Stimulated activated CD8-positive, alpha-beta memory T cell treated with anti-CD3 and anti-CD28 coated beads, Interleukin-7, amount 100 ng/mL, for 4 hours (primary cell): ENCODE measurements at places on chromosomes 5 and 9.

DNA sequence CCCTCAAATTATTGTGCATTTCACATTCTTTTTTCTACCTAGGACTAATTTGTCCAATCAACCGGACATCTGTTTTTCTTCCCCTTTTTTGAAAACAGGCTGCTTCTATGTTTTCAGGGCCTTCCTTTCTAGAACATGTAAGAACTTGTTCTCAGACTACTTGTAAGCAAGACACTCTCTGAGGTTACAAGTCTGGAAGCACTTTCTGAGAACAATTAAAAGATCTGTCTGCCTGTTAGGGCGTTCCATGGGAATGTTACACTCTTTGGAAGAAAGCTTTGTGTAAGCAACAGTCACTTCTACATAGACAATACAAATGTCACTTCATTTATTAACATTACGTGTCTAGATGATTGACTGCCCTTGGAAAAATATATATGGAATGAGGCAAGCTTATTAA lies 50.9 kb upstream of the HSPB3 start:
- no peak for DNase-seq

GRCh38 chr5:145689235-145689634 lies 145.9 kb downstream of the PRELID2 start:
- DNase-seq, result no peak

- DNase-seq, result no peak
Measured at GRCh38 chr5:42583322-42583721, 160.1 kb downstream of the GHR start.

DNA sequence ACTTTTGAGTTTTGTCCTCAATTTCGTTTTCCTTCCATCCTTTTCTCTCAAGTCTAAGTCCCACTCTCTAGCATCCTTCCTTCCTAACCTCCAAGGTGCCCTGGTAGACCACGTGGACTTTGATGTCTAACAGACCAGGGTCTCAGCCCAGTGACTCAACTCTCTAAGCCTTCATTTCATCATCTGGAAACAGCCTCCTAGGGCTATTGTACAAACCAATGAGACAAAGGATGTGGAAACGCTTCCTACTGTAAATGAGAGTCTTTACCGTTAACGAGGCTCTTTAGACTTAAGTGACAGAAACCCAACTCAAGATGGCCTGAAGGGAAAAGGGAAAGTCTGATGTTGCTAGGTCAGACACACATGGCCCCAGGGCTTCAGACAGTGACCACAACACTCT lies 49.2 kb upstream of the CPLX2 start:
- DNase-seq, result no peak

DNA sequence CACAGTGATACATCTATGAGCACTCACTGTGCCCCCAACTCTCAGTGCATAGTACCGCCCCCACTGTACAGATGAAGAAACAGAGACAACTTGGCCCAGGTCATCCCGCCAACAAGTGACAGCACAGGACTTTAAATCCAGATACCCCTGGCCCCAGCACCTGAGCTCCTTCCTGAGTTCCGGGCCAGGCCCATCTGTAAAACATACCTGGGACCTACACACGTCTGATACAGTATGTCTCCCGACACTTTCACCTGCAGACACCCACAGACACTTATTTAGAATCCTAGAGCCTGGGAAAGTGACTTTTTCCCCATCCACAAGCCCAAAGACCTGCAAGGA lies 60.8 kb upstream of the SLC25A51 start:
- no peak for DNase-seq

GRCh38 chr5:117077142-117077541 lies 502.5 kb upstream of the SEMA6A start:
- no peak for DNase-seq

DNA sequence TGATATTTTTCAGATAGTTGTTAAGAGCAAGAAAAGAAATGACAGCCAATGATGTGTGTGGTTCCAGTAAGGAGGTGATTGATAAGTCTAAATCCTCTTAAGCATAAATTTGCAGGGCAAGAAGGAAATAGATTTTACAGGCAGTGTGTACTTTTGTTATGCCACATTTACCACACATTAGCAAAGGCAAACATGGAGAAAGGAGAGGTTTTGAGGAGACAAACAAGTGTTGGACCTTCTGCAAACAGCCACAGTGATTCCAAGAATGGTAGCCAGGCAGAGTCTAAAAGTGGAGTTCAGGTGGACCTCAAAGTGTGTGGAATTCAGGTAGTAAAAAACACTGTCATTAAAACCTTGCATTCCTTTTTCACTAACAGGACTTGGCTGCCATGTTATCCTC lies 295.9 kb upstream of the ITGA1 start:
- no peak for DNase-seq

DNA sequence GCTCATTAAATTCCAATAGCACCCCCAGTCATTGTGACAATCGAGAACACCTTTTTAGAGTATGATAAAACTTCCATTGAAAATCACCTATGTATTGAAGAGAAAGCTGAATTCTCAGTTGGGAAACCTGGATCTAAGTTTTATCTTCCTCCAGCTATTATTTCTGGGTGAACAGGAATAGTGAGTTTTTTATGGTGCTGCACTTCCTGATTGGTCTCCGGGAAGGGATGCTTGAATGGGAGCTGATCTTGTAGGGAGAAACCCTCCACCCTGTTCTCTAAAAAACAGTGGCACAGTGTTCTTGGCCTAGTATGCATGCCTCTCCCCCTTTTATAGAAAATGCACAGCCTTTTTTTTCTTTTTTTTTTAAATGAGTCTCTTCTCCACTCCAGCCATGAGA lies 112.2 kb downstream of the ACTBL2 start:
- DNase-seq, result no peak
